ENCODE measurements at places on chromosomes 1 and 21.
A peak's percentile ranks its signal among the peaks of the same experiment; 100 is the strongest.

DNA sequence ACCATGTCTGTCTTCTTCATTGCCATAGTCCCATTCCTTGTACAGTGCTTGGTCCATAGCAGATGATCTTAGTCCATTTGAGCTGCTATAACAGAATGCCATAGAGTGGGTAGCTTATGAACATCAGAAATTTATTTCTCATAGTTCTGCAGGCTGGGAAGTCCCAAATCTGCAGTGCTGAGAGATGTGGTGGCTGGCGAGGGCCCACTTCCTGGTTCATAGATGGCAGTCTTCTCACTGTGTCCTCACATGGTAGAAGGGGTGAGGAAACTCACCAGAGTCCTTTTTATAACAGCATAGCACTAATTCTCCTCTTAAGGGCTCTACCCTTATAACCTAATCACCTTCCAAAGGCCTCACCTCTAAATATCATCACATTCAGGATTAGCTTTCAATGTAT is 23.1 kb upstream of the RAP1A start:
- no peak for DNase-seq

- no peak for DNase-seq
Measured at GRCh38 chr1:169681140-169681539, 30.3 kb downstream of the SELL start.

DNA sequence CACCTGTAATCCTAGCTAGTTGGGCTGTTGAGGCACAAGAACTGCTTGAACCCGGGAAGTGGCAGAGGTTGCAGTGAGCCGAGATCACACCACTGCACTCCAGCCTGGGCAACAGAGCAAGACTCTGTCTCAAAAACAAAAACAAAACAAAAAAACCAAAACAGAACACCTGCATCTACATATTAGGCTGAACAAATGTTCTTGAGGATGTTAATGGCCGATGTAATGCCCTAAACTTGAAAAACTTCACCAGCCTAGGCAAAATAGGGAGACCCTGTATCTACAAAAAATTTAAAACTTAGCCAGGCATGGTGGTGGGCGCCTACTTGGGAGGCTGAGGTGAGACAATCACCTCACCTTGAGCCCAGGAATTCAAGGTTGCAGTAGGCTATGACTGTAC is 17.8 kb downstream of the GPBP1L1 start:
- DNase-seq, result no peak

GRCh38 chr1:246580497-246581370 is 14.5 kb downstream of the CNST start:
- DNase-seq, result no peak

DNA sequence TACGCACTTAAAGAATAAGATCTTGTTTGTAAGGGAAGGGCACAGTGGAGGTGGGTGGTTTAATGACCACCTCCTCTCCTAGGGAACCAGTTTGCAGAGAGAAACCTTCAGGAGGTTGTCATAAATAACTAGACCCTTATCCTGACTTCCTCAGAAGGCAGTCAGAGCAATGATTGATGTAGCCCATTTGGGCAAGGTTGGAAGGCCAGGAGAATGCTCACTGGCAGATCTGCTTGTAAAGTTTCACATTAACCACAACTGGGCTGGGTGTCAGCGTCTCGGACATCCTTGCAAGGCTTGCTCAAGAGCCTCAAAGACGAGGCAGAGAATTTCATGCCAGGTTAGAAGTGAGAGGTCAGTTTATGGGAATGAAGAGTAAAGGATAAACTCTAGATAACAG is 87.6 kb upstream of the TRABD2B start:
- no peak for DNase-seq

GRCh38 chr1:61639608-61640336 is 85.2 kb downstream of the TM2D1 start:
- DNase-seq, result no peak

GRCh38 chr1:5098981-5099385 is 444.6 kb downstream of the AJAP1 start:
- DNase-seq, result no peak

GRCh38 chr1:87981810-87982209 is 653.1 kb downstream of the LMO4 start:
- DNase-seq, result no peak

DNA sequence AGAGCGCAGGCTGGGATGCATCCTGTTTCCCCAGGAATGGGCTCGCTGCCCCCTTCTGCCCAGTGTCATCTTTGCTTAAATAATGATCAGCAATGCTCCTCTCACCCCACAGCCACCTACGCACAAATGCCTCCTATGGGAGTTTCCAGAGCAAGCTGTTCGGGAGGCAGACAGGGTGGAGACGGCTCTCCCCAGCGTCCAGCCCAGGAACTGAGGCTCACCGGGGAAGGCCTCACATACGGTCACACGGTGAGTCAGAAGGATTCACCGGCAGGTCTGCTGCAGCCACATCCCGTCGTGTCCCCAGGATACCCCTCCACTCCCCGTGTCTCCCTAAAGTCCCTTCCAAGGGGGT is 40.3 kb upstream of the RUNX3 start:
- no peak for DNase-seq

- DNase-seq, result peak; percentile 86
Measured at GRCh38 chr1:111739925-111740765, 950 bp upstream of the INKA2 start.

DNA sequence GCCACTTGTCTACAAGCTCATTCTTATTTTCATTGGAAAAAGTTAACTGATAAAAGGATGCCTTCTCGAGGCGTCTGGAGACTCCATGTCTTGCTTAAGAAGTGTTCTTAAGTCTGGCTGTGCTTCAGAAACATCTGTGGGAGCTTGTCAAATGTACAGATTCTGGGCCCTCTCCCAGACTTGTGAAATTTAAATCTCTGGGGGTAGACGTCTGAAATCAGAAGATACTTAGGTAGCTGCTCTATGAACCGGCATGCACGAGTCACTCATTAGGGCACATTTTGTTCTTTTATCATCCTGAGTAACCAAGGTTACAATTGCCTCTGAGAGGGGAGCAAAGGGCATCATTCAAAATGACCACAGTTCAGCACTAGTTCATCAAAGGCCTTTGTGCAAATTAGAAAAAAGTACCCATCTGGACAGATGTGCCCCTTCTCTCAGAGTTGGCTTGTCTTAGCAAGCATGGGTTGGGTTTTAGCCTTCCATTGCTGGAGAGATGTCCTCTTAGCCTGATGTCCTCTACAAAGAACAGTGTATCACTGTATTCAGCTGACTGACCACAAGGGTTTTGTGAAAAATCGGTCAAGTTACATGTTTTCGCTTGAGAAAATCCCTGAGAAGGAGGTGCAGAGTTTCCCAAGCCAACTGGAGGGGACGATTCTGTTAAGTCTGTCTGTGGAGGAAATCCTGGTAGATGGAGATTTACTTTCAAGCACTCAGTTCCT is 156.9 kb downstream of the ASTN1 start:
- no peak for DNase-seq

- no peak for DNase-seq
Measured at GRCh38 chr21:39116761-39117439, 66.4 kb downstream of the PSMG1 start.

- DNase-seq, result no peak
Measured at GRCh38 chr21:34039678-34040382, 33.5 kb upstream of the MRPS6 start.

- no peak for DNase-seq
Measured at GRCh38 chr21:45993210-45994085, 11.9 kb downstream of the COL6A1 start.

- DNase-seq, result no peak
Measured at GRCh38 chr1:26726784-26727183, 31.0 kb downstream of the ARID1A start.
